ENCODE measurements at places on chromosomes 3 and 15.

DNA sequence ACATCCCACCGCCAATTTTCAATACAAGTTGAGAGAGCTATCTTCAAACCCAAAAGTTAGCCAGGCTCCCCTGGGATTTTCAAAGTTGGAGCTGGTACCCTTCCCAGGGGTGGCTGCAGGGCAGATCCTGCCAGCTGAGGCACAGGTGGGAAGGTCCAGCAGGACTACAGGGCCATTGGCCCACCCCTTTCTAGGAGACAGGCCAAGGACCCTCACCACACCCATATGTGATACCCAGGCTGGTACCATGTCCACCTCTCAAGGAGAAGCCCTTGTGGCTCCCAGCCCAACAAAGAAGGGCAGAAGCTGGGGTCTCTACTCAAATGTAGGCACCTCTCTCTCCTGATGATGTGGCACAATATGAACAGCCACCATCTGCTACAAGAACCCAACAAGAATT lies 8.0 kb downstream of the POC1A start:
- no peak for DNase-seq

DNA sequence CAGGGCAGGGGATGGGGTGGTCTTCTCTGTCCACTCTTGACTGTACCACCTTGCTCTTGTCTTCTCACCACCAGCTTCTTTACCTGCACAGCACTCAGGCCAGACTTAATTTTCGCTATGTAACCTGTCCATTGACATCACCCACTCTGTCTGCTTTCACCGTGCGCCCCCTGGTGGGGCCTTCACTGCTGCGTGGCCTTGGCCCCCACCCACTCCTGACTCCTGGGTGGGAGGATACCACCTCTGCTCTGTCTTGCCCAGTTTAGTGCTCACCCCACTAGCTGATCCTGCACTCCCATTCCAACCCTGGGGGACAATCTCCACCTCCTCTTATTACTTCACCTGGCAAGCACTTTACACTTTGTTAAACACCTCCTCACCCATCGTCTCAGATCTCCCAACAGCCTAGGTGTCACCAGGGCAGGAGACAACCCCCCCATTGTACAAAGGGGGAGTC lies 17.7 kb downstream of the PTH1R start:
- peak; percentile 23 for DNase-seq

- no peak for DNase-seq
Measured at GRCh38 chr3:52887166-52887565, 10.2 kb downstream of the STIMATE start.

GRCh38 chr15:57599296-57599810 lies 7.6 kb downstream of the MYZAP start:
- no peak for DNase-seq

DNA sequence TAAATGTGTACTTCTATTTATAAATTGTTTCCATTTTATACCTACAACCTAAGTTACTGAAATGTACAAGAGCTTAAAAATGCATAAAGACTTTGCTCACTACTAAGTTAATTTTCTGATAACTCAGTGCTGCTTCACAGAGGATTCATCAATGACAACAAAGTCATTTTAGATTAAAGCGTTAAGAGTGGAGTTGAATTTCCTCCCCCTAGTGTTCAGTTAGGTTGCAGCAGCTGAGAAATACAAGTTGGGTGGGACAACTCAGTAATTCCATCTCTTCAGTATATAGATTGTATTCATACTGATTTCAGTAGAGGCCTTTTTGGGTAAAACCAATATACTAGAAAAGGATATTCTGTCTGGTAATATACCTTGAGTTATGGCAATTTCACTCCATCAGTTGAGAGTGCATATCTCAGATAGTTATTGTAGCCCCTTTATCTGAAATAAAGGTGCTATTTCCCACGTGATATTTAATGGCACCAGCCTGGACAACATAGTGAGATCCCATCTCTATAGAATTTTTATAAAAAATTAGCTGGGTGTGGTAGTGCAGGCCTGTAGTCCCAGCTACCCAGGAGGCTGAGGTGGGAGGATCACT lies 6.9 kb upstream of the RPL35A start:
- peak; percentile 75 for DNase-seq

DNA sequence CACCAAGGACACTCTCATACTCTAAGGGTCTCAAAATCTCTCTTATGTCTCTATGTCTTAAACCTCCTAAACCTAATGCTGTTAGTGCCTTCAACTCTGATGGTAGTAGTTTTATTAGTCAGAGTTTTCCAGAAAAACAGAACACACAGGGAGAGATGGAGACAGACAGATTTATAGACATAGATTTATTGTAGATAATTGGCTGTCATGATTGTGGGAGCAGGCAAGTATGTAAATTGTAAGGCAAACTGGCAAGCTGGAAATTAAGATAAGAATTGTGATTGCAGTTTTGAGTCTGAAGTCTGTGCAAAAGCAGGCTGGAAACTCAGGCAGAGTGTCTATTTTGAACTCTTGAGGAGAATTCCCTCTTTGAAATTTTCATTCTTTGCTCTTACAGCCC lies 96.3 kb upstream of the ROBO1 start:
- DNase-seq = no peak

DNA sequence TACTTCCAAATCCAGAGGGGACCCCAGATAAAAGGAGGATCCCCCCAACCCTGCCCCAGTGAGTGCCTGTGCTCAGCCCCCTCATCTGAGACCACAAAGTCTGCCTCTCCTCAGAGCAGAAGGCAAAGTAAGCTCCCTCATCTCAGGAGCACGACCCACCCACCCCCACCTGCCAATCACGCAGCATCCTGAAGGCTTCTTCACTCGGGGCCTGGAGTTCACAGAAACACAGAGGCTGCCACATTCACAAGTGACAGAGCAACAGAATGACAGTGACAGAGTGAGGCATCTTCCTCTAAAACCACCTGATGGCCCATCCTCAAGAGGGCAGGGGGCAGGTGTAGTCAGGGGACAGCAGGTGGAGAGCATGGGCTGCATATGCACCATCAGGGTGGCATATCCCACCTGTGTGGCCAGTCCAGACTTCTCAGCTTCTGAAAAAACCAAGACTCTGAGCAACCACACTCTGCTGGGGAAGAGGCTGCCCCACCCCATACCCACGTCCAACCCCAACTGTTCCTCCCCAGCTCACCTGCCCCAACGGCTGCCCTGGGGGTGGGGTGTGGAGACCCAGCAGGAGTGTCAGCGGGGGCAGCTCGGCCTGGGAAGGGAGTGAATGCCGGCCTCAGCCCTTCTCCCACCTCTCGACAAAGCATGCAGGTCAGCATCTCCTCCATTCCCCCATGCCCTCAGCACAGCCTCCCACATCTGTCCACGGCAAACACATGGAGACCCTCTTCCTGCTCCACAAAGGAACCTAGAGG lies 19.3 kb downstream of the ADCY5 start:
- DNase-seq = no peak

DNA sequence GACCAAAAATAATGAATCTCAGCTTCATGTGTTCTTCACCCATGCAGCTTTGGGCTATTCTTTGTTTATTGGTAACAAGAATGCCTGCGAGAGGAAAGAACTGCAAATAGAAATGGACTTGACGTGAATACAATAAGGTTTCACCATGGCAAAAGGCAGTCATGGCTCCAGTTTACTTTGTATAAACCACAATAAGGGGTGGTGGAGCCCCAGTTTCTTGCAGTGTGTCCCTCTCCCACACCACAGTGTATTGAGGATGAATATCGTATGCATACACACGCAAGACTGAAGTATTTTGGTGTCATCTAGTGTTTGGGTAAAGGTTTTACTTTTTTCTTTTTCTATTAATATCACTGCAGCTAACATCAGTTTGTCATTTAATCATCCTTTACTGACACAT lies 159.7 kb upstream of the CNTN4 start:
- no peak for DNase-seq

- no peak for DNase-seq
Measured at GRCh38 chr3:149575961-149576564, 81.8 kb downstream of the WWTR1 start.

DNA sequence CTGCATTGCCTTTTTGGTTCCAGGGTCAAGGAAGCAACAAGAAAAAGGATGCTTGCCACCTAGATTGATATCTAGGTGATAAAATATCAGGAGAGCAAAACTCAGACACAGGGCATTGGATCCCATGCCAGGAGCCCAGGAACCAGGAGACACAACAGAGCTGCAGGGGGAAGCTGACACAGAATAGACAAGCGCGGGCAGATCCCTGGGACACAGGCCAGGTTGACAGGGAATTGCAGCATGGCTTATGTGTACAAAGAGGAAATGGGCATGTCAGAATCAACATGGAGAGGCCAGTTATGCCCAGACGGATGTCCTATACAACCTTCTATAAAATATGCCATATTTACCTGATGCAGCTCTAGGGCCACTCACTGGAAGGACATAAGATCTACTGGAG lies 84.2 kb downstream of the SEMA6D start:
- peak; percentile 53 for DNase-seq

DNA sequence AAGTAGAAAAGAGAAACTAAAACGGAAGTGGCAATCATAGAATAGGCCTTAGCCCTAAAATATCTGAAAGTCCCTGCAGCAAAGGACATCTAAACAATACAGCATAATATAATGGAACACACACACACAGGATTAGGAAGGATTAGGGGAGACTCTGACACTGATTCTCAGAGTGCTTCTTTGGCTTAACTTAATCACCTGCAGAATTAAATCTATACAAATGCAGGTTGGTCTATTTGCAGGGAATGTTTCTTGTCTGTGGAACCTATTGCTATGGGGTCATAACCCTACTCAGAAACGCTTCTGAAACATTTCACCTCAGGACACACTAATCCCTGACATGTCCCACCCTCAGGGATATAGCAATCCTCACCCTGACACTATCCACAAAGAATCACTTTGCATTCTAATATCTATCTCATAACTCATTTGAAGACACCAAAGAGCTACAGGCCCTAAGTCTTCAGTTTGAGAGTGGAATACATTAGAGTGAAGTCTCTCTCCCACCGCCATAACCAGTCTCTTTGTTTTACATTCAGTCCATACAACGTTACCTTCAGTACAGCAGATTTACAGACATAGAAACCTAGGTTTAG lies 1041.2 kb downstream of the TUSC7 start:
- no peak for DNase-seq

DNA sequence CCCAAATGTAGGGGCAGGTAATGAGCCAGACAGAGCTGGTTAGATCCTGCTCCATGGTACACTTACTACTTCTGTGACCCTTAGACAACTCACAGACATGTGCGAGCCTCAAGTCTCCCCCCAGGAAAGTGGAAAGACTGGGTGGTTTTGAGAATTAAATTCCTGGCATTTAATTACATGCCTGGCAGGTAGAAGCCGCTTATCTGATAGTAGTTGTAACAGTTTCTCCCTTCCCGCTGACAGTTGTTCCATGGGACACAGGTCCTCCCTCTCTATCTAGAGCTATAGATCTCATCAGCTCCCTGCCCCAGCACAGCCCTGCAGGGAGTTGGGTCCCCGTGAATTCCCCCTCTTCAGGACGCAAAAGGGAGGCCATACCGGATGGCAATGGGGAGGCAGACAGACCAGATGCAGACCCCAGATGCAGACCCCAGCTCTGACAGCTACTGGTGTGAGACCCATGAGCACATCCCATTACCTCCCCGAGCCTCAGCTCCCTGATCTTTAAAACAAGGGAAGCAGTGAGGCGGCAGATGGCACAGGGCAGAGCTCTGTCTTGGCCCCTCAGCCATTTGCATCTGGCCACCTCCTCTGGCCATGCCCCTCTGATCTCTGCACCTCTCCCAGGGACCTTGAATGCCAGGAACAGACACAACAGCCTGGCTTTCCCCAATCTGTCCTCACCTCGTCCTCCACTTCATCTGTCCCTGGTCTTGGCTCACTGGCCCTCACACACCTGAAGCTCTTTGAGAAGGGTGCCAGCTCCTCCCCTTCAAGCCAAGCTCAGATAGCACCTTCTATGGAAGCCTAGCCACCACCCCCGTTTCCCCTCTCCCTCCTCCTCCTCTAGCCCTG lies 34.1 kb upstream of the NR2C2 start:
- DNase-seq = no peak

GRCh38 chr3:39388153-39388552 lies 5.0 kb downstream of the SLC25A38 start:
- no peak for DNase-seq

DNA sequence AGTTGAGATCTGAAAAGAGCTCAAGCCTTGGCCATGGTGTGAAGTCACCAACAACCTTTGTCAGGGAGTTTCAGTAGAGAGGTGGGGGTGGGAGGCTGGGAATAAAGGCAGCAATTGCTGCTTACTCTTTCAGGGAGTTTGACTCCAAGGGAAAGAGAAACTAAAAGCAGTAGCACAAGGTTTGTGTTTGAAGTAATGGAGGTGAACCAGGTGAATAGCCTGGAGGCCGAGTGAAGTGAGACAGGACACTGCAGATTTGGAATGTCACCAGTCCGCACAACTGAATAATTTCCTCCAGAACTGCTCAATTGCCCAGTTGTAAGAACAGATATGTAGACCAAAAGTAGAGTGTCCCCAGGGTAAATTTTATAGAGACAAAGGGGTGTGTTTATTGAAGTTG lies 44.1 kb downstream of the CD86 start:
- no peak for DNase-seq

DNA sequence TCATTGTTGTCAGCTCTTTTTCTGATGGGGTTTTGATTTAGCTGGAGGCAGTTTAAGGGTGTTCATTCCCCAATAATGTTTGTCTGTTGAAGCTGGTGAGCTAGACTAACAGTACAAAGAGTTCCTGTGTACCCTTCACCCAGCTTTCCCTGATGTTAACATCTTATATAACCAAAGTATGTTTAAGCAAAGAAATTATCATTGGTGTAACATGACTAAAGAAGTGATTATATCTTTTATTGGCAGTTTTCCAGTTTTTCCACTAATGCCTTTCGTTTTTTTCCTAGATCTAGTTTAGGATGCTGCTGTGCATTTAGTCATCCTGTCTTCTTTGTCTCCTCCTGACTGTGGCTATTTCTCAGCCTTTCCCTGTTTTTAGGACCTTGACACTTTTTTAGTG lies 165.6 kb downstream of the LPP start:
- no peak for DNase-seq

DNA sequence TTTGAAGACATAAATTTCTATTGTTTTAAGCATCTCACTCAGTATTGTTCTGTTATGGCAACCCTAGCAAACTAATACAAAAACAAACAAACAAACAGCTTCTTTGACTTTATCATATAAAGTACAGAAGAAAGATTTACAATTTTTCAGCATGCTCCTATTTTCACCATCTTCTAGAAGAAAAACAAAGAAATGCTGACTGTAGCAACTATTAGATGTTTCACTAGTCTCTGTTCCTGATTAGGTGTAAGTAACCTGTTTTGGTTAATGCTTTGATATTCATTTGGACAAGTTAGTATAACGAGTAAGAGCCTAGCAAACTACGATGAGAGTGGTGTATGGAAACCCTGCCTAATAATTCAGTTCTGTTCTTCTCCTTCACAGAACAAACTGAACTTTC lies 478.5 kb downstream of the NAALADL2 start:
- DNase-seq = no peak

GRCh38 chr3:111998636-111999483 lies at the start of gene TAGLN3:
Gene TAGLN3 (plus strand): TSS chr3:111998922. CDS start chr3:111999423, 501 bp downstream.
- DNase-seq = peak; percentile 38
